ENCODE measurements at places on chromosomes 1 and 21. TPM values are rescaled to one million over a fixed set of nuclear protein-coding genes. Genes with fewer than 3 reads are reported as not detected.
A peak's percentile ranks its signal among the peaks of the same experiment; 100 is the strongest.

The KCNJ9 gene
- total RNA-seq: not detected

DNA sequence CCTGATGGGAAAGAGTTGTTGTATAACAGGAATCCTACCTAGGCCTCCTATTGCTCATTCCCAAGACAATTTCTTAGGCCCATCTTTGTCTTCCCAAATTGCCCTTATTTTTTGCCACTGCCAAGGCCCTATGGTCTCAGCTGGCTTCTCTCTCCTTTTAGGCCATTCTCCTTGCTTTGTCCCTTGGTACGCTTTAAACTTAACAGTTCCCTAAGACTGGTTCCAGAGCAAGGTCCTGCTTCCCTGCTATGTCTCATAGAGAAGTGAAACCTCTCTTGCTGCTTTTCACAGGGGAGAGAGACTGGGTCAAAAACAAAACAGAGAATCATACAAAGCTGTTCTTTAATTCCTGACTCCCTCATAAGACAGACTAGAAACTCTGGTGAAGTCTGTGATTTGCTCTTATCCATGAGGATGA lies 77.1 kb downstream of the XCL2 start:
- peaks cover 28% of the 10 kb centered on the region for H3K4me1 ChIP-seq
- no peak for ATAC-seq
- H3K27me3 ChIP-seq: no peaks in the 10 kb centered on the region
- peak overlapping the region; percentile 41 for H3K27ac ChIP-seq
- no peaks in the 10 kb centered on the region for H3K36me3 ChIP-seq

- H3K4me3 ChIP-seq: no peak overlapping the region
- no peak overlapping the region for H3K27ac ChIP-seq
- H3K27me3 ChIP-seq: no peaks in the 10 kb centered on the region
- H3K36me3 ChIP-seq: no peaks in the 10 kb centered on the region
- H3K4me1 ChIP-seq: no peaks in the 10 kb centered on the region
Observed at GRCh38 chr1:219517031-219517430, 95.9 kb downstream of the ZC3H11B start.

The HECTD3 gene
- 48.6 TPM for total RNA-seq

The HES4 gene
- total RNA-seq: 51.7 TPM

DNA sequence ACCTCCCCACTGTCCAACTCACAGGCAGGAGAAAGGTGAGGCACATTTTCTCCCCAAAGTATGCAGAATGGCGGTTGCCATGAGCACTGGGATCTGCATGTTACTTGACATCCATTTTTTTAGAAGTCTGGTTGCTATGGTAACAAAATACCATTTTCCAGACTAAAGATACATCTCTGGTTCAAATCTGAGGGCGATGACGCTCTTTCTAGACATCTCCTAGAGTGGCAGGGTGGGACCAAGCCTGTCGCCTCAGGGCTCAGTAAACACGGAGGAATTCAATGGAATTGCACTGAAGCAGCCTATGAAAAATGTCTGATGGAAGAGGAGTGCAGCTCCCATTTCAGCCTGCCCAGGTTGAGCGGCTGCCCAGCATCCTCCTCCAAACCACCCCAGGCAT lies 21.5 kb upstream of the FAM43B start:
- no peak overlapping the region for H3K4me3 ChIP-seq
- no peak overlapping the region for H3K27ac ChIP-seq
- ATAC-seq: no peak
- H3K27me3 ChIP-seq: peaks cover 73% of the 10 kb centered on the region

DNA sequence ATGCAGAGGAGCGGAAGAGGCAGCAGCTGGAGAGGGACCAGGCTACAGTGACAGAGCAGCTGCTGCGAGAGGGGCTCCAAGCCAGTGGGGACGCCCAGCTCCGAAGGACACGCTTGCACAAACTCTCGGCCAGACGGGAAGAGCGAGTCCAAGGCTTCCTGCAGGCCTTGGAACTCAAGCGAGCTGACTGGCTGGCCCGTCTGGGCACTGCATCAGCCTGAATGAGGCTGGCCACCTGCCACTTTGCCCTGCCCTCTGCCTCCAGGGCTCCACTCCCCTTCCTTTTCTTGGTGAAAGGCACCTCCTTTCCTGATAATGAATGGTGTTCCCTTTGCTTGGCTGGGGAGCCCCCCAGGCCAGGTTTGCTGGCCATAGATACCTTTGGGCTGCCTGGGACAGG lies 3.3 kb upstream of the HMGN2 start:
- H3K27me3 ChIP-seq: no peaks in the 10 kb centered on the region
- no peak for ATAC-seq
- no peaks in the 10 kb centered on the region for H3K4me1 ChIP-seq
- peaks cover 61% of the 10 kb centered on the region for H3K36me3 ChIP-seq

- H3K4me1 ChIP-seq: peaks cover 8% of the 10 kb centered on the region
- no peak overlapping the region for H3K4me3 ChIP-seq
- H3K27me3 ChIP-seq: no peaks in the 10 kb centered on the region
- ATAC-seq: no peak
- no peak overlapping the region for H3K27ac ChIP-seq
Observed at GRCh38 chr1:51663105-51663504, 46.2 kb downstream of the OSBPL9 start.

The ERRFI1 gene
- total RNA-seq: 352 TPM

DNA sequence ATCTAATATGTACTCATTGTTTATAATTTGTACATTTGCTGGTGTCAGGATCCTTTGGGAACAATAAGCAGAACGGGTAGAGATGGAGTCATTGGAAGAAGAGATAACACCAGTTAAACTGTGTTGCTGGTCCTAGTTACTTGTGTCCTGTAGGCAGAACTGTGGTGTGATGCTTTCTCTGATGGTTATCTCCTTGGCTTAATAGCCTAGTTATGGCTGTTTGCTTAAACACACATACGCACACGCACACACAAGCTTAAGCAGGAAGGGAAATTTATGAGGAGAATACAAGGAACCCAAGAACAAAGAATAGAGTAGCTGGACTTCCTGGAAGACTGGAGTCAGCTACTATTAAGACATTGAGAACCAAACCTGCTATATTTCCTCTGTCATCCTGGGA lies 5.7 kb upstream of the PKN2 start:
- H3K4me3 ChIP-seq: no peak overlapping the region
- no peaks in the 10 kb centered on the region for H3K27me3 ChIP-seq
- H3K36me3 ChIP-seq: no peaks in the 10 kb centered on the region
- no peak overlapping the region for H3K27ac ChIP-seq
- ATAC-seq: no peak
- H3K4me1 ChIP-seq: peaks cover 5% of the 10 kb centered on the region

GRCh38 chr21:38986406-38986805 lies 180.7 kb downstream of the ETS2 start:
- no peak overlapping the region for H3K4me3 ChIP-seq
- no peaks in the 10 kb centered on the region for H3K27me3 ChIP-seq

DNA sequence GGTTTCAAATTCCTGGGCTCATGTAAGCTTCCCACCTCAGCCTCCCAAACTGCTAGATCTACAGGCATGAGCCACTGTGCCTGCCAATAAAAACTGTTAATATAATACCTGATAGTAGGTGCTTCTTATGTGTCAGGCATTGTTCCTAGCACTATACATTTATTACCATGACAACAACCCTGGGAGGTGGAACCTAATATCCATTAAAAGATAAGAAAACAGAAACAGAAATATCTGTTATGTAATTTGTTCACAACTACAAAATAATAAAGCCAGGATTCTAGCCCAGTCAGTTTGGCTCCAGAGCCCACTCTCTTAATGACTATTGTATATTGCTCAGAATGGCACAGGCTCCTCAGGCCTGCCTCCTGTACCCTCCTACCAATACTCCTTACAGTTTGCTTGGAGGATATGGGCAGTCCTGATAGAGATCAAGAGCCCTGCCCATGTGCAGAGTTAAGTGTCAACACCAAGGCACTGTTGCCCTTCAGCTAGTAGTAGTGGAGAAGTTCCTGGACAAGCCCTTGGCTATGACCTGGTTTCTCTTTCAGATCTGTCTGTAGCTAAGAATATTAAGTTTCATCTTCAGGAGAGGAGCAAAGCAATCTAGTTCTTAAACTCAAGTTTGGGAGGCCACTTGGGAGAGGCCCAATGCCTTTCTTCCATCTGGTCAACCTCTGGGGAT lies 22.4 kb downstream of the RPL5 start:
- peaks cover 16% of the 10 kb centered on the region for H3K4me1 ChIP-seq
- no peaks in the 10 kb centered on the region for H3K27me3 ChIP-seq
- no peak overlapping the region for H3K4me3 ChIP-seq
- H3K36me3 ChIP-seq: no peaks in the 10 kb centered on the region

DNA sequence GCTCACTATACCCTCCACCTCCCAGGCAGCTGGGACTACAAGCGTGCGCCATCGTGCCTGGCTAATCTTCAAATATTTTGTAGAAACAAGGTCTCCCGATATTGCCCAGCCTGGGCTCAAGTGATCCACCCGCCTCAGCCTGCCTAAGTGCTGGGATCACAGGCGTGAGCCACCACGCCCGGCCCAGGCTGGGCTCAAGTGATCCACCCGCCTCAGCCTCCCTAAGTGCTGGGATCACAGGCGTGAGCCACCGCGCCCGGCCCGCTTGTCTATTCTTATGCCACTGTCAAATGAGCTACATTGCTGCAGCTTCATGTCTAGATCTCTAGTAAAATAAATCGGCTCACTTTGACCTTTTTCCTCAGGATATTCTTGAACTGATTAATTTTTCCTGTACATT lies 107.7 kb upstream of the COL6A1 start:
- ATAC-seq: no peak
- no peaks in the 10 kb centered on the region for H3K4me1 ChIP-seq
- no peak overlapping the region for H3K4me3 ChIP-seq
- no peak overlapping the region for H3K27ac ChIP-seq

The LCE6A gene
- total RNA-seq: not detected

- H3K27me3 ChIP-seq: no peaks in the 10 kb centered on the region
- no peaks in the 10 kb centered on the region for H3K4me1 ChIP-seq
- H3K36me3 ChIP-seq: no peaks in the 10 kb centered on the region
- ATAC-seq: no peak
Observed at GRCh38 chr1:26452459-26453183, 19.6 kb upstream of the HMGN2 start.

DNA sequence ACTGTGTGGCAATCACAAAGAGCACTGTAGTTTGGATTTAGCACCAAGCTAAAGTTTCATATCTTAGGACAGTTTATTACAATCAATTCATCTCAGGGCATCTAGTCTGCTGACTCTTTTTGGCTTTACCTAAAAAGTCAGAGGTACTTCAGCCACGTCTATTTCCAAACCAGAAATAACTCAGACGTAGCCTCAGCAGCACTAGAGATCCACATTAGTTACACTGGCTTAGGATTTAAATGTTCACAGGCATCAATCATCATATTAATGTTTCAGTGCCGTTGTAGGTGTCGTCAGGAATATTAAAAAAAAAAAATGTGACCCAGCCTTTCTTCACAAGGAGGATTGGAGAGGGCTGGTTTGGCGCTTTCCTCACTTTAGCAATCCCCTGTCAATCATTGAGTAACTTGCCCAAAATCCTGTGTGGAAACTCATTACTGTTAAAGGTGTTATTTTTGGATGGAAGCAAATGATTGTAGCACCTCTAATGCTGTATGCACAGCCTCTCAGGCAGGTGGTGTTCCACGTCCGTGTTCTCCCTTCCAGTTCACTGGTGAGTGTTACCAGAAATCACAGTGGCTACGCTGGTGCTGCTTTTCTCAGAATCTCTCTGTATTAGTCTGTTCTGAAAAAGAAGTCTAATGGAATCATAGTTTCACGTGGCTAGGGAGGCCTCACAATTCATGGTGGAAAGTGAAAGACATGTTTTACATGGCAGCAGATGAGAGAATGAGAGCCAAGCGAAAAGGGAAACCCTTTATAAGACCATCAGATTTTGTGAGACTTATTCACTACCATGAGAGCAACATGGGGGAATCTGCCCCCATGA lies 45.4 kb downstream of the NEK7 start:
- H3K27ac ChIP-seq: no peak overlapping the region
- H3K4me3 ChIP-seq: no peak overlapping the region
- no peaks in the 10 kb centered on the region for H3K36me3 ChIP-seq

- no peaks in the 10 kb centered on the region for H3K27me3 ChIP-seq
- no peak overlapping the region for H3K4me3 ChIP-seq
- peak; percentile 89 for ATAC-seq
- H3K27ac ChIP-seq: no peak overlapping the region
Observed at GRCh38 chr1:186212568-186213224, 162.4 kb downstream of the TPR start.

The MATN1 gene
- total RNA-seq: not detected

DNA sequence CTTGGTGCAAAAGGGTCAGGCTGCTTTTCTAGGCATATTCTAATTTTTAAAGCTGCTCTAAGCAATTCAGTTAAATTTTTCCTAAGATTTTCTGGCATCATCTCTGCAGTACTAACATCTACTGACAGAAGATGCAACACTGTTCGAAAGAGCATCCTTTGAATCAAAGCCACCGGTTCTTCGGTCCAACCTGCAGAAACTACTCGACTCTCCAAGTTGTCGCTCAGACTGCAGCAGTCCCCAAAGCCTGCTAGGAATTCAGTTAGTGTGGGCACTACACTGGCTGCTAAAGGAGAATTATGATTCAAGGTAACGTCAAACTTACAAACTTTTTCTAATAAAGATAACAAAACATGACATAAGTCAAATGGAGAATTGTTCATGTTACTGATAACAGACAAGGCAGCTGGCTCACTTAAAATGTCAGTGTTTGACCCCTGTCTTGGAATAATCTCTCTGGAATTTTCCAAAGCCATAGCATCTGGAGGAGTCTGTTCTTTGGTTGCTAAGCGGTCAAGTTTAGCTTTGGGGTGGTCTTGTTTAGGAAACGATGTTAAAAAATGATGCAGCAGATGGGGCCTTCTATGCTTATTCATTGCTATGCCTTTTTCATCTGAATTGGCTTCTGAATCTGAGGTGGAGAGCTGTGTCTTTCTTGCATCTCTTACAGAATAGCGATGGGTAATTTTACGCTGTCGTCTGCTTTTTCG lies 56.9 kb downstream of the LYST start:
- ATAC-seq: no peak
- no peak overlapping the region for H3K27ac ChIP-seq
- peaks cover 12% of the 10 kb centered on the region for H3K4me1 ChIP-seq
- H3K4me3 ChIP-seq: no peak overlapping the region

The PGLYRP4 gene
- not detected for total RNA-seq

The USH2A gene
- total RNA-seq: not detected

DNA sequence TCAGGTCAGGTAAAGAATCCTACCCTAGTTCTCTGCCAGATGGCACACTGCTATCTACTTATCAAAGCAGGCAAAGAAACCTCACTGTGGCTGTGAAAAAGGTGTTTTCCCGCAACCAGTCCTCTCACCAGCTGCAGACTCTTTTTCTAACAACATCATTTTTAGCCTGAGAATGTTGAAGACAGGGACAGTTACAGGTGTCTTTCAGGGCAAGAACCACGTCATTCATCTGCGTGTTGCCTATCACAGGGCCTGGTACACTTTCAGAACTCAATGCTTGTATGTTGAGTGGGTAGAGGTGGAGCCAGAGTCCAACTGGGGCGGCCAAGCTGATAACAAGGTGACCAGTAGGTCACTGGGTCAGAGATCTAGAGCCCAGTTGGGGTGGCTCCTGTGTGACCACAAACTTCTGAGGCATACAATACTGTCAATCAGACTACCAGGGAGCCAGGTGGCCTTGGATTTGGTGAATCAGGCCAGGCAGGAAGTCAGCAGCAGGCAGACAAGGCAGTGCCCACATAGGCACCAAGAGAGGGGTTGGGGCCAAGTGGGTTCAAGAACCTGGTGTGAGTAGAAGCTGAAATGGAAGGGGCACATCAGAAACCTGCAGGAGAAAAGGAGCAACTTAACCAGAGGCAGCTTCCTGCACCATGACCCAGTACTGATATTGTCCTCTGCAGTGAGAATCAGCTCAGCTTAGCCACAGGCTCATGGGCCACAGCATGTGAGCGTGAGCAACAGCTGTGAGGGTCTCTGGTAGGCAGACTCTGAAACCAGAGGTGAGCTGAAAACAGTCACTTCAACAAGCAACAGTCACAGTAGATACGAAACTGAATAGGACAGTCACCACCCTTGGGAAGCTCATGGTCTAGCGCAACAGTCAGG lies 123.6 kb downstream of the DTL start:
- H3K27ac ChIP-seq: no peak overlapping the region
- H3K27me3 ChIP-seq: no peaks in the 10 kb centered on the region
- no peaks in the 10 kb centered on the region for H3K36me3 ChIP-seq
- no peak overlapping the region for H3K4me3 ChIP-seq

The LCK gene
- 3.5 TPM for total RNA-seq

Data from gastroesophageal sphincter (tissue), 4 donors.